ENCODE measurements at places on chromosomes 4 and X.

- DNase-seq = no peak
Observed at GRCh38 chrX:18415386-18415785, 10.0 kb upstream of the CDKL5 start.

DNA sequence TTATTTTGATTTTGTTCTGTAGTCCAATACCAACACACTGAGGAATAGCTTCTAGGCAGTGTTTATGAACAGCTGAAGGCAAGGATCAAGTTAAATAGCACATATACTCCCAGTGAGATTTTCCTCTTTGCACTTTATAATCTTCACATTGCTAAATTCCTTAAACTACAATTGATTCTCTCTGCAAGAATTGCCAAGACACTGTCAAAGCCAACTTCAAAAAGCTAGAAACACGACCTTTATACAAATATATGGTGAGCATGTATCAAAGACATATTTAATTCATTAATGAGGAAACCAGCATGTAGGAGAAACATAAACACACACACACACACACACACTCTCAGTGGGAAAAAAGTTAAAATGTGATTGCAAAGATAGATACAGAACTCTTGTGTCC lies 86.4 kb upstream of the FAM9C start:
- no peak for DNase-seq

DNA sequence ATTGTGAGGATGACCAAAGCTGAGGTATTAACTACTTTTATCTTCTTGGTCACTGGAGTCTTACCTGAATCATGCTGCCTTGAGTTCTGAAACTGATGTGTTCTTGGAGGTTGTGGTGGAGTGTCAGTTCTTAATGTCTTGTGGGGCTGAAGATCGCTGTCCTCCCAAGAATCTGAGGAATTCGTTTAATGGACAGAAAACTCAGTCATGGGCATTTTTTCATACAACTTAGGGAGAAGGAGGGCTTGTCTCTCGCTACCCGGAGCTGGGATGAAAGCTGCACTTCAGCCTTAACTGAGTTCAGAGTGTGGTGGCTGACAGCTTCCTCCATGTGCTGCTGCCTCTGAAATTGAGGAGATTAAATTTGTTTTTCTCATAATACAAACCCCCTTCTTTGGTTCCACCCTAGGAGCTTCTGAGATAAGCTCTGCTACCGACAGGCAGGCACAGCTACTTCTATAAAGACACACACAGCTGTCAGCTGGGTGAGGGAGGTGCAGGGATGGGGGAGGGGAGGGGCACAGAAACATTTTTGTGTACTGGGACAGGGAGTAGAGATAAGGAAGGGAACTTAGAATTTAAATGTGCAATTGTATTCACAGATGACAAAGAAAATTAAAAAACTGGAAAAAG lies 30.8 kb downstream of the RBBP7 start:
- DNase-seq = no peak

DNA sequence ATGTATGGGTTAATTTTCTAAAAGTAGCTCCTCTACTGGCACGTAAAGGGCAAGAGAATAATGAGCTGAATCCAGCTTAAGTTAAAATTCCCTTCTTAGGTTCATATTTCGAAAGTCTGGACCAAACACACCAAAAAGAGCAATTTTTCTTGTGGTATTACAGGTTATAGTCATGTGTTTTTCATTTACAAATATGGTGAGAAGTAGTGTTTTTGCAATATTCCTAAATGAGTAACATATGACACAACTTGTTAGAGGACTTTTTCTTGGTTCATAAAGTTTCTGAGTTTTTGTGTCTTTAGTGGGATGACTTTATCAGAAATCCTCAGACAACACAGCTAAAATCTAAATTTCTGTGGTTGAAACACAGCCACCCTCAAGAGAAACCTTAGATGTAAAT lies 172.1 kb downstream of the AFF2 start:
- no peak for DNase-seq

GRCh38 chr4:76488455-76488854 lies 53.4 kb downstream of the SHROOM3 start:
- no peak for DNase-seq

DNA sequence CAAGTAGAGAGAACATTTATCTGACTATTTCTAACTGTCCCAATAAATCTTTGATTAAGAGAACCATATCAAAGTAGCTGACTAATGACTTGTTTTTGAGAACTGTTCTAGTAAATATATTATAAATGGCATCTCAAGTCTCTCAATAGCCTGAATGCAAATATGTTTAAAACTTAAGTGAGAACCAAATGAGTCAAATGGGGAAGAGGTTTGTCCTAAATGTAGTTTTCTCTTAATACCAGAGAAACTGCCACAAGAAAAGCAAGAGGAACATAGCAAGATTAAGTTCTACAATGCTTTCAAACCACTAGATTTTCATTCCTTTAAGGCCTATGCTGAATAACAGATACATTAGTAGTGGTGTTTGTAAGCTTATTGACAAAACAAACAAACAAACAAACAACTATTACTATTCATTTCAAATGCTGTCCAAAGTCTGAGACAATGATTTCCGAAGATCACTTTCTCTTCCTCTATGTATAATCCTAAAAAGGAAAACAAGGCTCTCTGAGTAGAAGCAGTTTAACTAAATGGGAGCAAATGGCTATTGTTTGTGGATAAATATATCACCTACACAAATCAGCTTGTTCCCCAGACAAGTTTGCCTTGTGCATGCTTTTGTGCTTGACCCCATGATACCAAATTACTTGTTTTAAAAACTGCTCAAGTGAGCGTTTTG lies 408.4 kb upstream of the EMCN start:
- no peak for DNase-seq

DNA sequence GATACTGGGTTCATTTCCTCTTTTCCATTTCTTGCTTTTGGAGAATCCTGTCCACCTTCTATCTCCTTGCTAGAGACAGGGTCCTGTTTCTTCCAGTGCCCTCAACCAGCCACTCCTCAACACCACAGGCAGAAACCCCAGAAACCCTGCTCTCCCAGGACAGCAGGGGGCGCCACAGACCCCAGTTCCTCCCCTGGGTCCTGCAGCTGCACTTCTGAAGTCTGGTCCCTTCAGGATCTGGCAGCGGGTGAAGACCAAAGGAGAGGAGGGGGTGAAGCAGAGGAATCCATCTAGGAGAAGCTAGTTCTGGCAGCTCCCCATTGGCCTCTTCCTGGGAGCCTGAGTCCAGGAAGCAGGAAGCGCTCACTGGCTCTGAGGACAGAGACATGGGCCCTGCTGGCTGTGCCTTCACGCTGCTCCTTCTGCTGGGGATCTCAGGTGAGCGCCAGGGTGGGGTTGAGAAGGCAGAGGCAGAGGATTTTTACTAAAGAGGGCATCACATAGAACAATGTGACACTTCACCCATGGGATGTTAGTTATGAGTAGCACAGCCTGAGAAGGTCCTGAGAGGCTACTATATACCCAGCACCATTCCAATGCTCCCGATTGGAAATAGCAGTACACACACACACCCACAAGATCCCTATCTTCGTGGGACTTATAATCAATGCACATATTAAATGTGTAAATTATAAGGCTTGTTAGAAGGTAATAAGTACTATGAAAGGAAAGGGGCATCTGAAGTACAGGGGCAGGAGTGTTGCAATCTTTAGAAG lies at the start of gene PRSS48:
TSS of gene PRSS48 (plus strand) at position 375 of the 776 bp plus-strand sequence. CDS start at position 387, 12 bp downstream.
- peak; percentile 37 for DNase-seq

DNA sequence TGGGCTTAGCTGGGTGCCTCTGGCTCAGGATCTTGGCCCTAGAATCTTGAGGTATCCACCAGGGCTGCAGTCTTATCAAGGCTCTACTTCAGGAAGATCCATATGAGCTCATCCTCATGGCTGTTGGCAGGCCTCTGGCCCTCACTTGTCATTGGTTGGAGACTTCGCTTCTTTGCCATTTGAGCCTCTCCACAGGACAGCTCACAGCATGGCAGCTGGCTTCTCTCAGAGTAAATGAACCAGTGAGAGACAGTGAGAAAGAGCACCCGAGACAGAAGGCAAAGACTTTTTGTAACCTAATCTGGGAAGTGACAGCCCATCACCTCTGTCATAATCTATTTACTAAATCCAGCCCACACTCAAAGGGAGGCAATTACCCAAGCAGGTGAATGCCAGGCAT lies 236.8 kb downstream of the GPAT3 start:
- no peak for DNase-seq

DNA sequence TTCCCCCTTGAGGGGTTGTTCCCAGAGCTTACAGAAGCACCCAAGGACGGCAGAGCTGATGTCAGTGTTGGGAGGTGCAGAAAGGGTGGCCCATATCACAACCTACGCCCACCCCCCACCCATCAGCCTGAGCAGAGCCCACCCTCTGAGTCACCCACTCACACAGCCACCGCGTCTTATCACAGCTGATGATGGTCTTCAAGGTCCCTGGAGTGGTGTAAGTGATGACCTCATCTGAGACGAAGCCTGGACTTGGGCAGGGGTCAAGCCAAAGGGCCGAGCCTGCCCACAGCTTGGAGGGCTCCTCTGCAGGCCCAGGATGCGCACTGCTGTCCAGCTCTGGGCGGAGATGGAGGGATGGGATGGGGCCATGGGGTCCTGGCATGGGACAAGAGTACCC lies 3.0 kb upstream of the HTRA3 start:
- DNase-seq = no peak

GRCh38 chrX:30488092-30488491 lies 89.5 kb downstream of the TASL start:
- no peak for DNase-seq

DNA sequence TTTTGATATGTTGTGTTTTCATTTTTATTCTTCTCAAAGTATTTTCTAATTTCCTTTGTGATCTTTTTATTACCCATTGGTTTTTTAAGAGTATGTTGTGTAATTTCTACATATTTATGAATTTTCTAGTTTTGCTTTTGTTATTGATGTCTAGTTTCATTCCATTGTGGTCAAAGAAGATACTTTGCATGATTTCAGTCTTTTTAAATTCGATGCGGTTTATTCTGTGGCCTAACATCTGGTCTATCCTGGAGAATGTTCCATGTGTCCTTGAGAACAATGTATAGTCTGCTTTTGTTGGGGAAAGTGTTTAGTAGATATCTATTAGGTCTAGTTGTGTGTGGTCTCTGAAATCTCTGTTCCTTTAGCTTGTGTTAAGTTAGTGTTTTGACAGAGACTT lies 46.2 kb downstream of the PPEF1 start:
- no peak for DNase-seq

DNA sequence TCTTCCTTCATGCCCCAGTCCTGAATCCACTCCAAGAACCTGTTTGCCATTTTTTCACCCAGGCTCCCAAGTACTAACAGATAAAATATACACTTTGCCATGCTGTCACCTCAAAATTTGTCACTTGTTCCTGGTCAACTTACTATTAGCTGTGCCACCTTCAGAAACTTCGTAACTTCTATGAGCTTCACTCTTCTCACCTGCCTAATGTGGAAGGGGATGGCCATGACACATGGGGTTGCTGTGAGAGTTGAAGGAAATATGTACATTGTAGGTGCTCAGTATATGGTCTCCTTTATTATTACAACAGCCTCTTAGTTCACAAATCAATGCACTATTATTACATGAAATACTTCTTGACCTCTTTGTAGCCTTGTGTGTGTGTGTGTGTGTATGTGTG lies 10.4 kb downstream of the TMSB4X start:
- DNase-seq = no peak

DNA sequence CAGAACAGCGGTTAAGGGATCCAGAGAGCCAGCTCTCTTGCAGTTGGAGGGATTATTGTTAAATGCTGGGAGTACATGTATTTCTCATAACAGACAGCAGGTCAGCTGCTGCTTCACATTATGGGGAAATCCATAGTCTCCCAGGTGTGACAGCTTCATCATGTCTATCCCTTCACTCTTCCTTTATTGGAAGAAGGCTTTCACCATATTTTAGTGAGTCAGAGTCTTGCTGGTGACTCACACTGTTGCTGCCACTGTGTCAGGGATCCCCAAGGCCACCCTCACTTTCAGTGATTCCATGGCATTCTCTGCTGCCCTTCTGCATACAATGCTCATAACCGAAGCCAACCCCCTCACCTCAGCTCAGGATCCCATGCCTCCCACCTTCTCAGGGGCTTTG lies 32.9 kb upstream of the PAGE5 start:
- no peak for DNase-seq

- no peak for DNase-seq
Observed at GRCh38 chr4:121785479-121785878, 15.6 kb upstream of the EXOSC9 start.

DNA sequence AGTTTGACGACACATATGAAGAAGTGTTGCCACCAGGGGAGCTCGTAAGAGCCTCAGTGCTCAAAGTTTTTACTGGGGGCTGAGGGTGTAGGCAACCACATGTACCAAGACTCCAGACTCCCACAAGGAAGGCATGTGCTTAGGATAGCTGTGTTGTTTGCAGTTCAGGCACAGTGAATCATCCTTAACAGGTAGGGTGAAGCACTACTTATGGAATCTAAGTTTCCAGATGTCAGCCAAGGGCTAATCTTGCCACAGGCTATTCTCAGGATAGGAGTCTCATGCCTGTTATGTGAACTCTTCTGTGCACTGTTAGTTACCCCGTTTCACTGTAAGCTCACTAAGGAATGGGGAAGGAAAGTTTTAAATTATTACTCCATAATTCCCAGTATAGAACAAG lies 202.6 kb downstream of the TMA16 start:
- no peak for DNase-seq

GRCh38 chr4:78565971-78566372 lies 14.4 kb downstream of the ANXA3 start:
- no peak for DNase-seq

DNA sequence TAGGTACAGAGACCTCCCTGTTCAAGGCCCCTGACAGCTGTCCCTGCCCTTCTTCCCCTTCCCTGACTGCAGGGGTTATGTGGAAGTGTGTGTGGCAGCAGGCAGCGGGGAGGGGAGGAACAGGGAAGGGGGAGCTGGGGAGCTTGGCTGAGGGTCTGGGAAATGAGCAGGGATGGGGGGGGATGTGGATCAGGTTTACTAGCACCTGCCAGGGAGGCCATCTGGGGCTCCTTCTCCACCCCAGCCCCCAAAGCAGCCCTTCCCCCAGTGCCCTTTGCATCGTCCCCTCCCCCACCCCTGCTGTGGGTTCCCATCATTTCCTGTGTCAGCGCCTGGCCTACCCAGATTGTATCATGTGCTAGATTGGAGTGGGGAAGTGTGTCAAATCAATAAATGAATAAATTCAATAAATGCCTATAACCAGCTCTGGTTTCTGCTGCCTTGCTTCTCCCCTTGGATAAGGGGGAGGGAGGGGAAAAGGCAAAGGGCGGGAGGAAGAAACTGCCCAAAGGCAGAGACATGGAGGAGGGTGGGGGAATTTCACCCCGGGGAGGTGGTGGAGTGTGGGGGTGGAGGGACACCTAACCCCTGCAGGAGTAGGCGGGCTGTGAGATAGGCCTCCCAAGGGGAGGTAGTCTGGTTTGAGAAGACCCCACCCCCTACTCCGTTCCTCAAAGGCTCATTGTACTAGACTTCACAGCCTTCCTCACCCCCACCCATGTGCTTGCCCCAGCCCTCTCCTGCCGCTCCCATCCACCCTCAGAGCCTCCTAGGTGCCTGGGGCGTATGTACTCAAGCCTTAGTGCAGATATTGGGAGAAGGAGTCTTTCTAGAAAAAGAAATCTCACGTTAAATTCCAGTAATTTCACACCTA lies 3.2 kb downstream of the CXorf65 start:
- DNase-seq = no peak

GRCh38 chrX:119529345-119530276 lies 35.6 kb downstream of the STEEP1 start:
- no peak for DNase-seq

Measured in stimulated activated CD8-positive, alpha-beta memory T cell treated with anti-CD3 and anti-CD28 coated beads, Interleukin-2, amount 100 ng/mL, for 48 hours (primary cell).